ENCODE measurements at places on chromosomes 3 and 15. TPM values are rescaled to one million over a fixed set of nuclear protein-coding genes. Genes with fewer than 3 reads are reported as not detected.

GRM2 gene
- total RNA-seq: not detected

UBA5 gene
- 110 TPM for total RNA-seq

GRCh38 chr3:49900491-49901153 lies 3.1 kb downstream of the MST1R start:
- peak; percentile 88 for DNase-seq

- no peak for DNase-seq
These were observed 149.0 kb upstream of the ST8SIA2 start for GRCh38 chr15:92244703-92245102.

GRCh38 chr3:109853077-109853731 lies 515.9 kb upstream of the DPPA4 start:
- no peak for DNase-seq
